Cardiac septum (tissue), 1 donor: ENCODE measurements at places on chromosomes 6 and 20. TPM values are rescaled to one million over a fixed set of nuclear protein-coding genes. Genes with fewer than 3 reads are reported as not detected.

The C6orf15 gene
- not detected for total RNA-seq

The HUS1B gene
- 0.86 TPM for total RNA-seq

The TTLL9 gene
- not detected for total RNA-seq

The PTCHD4 gene
- 1.1 TPM for total RNA-seq

The UNC93A gene
- not detected for total RNA-seq

The TRAPPC3L gene
- 0.16 TPM for total RNA-seq

The CRISP3 gene
- 0.32 TPM for total RNA-seq

The OTOR gene
- not detected for total RNA-seq

The PKIB gene
- total RNA-seq = 0.38 TPM

The NEDD9 gene
- 14.1 TPM for total RNA-seq

The TNFRSF6B gene
- total RNA-seq = not detected

The HAO1 gene
- not detected for total RNA-seq
